Eye (tissue), 1 donor: ENCODE measurements at places on chromosomes 7 and 10.

DNA sequence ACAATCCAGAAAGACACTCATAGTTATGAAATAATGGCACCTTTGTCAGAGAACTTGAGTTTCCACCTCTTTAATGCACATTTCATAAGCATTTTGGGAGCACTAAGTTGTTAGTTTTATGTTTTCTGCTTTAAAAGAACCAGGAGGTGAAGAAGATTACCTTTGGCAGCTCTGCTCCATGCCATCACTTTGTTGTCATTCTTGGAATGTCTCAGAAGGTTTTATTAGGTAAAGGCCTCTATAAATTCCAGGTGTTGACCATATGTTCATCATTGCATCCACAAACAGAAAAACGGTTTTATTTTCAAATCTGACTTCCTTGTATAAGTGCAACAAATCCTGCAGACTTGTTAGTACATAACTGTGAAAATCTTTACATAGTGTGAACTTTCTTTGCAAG, 424.8 kb downstream of the MDFIC start:
- no peak for DNase-seq

GRCh38 chr7:142100634-142101033, 10.9 kb upstream of the MGAM2 start:
- DNase-seq: no peak

DNA sequence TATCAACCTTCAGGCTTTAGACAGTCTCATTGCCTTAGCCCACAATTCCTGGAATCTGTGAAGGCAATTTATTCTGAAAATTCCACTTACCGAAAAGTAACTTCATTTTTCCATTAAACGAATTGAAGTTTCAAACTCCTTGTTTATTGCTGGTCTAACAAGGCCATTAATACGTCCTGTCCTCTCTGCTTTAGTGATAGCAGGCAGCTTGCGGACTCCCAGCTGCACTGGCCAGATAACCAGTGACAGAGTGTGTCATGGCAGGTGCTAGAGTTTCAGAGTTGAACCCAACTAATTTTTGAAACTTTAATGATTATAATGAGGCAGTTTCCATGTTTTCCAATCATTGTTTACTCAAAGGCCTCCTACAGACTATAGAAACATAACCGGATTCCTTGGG, 31.1 kb downstream of the LOXL4 start:
- no peak for DNase-seq

DNA sequence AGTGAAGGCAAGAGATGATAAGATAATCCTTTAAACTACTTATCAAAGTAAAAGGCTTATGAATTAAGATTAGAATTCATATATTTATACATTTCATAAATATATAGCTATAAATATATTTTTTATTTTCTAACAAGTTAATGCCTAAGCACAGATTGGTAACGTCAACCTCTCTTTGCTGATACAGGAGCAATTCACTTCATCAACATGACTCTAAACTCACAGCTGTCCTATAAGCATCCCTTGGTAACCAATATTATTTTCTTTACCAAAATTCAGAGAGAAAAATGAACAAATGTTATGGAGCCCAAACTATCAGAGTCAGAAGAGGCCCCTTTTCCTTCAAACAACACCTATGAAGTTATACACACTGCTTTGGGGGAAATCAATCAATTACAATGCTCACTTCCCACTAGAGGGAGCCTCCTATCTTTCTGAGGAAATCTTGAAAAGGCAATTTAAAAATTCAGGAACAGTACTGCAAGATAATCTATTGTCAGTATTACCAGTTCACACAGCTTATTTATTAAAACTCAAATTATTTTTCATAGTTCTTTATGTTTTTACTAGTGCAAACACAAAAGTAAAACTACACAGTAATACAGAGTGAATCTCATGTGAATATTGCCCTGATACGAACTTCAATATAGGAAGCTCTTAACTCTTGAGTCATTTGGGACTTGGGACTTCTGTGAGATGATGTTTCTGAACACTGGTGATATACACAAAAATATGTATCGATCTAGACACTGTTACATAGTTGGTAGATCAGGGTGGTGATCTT, 51.0 kb upstream of the NOBOX start:
- no peak for DNase-seq

DNA sequence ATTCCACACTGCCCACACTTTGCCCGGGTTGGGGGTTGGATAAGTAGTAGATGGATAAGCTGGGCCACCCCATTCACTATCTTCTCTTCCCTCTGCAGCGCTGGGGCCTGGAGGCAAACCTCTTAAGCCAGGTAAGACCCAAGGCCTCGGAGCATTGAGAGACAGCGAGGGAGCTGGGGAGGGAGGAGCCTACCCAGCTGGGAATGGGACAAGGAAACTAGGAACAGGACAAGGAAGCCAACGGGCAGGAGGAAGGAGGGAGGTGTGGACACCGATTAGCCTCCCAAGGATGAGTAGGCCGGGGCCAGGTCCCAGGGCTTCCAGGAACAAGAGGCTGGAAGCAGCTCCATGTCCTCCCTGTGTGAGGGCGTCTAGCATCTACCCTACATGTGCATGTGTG, 9.6 kb downstream of the ELN start:
- no peak for DNase-seq

GRCh38 chr10:109203646-109204353, 719.5 kb downstream of the XPNPEP1 start:
- no peak for DNase-seq

GRCh38 chr7:151381098-151381347, 28.8 kb downstream of the WDR86 start:
- DNase-seq: no peak
